ENCODE measurements at places on chromosomes 11 and 22.
A peak's percentile ranks its signal among the peaks of the same experiment; 100 is the strongest.

GRCh38 chr11:92589512-92589911 is 364.9 kb downstream of the FAT3 start:
- DNase-seq, result no peak

DNA sequence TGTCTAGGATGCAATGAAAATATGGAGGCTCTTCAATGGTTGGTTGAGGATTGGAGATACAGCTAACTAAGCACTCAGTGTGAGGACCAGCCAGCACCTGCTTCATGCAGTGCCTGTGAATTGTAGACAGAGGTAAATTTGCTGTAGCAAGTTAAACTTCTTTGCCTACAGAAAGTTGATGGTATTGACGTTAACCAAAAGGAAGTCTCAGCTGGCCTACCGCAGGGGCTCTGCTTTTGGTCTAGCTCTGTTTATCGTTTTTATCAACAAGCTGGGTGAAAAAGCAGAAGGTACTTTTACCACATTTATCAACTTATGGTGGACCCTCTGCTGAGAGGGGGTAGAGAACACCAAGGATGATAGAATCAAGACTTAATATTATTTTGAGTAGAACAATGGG is 51.6 kb downstream of the GRAMD1B start:
- no peak for DNase-seq

GRCh38 chr11:10886652-10887250 is 28.9 kb upstream of the ZBED5 start:
- no peak for DNase-seq

- no peak for DNase-seq
Measured at GRCh38 chr11:91170711-91171110, 947.9 kb upstream of the CHORDC1 start.

DNA sequence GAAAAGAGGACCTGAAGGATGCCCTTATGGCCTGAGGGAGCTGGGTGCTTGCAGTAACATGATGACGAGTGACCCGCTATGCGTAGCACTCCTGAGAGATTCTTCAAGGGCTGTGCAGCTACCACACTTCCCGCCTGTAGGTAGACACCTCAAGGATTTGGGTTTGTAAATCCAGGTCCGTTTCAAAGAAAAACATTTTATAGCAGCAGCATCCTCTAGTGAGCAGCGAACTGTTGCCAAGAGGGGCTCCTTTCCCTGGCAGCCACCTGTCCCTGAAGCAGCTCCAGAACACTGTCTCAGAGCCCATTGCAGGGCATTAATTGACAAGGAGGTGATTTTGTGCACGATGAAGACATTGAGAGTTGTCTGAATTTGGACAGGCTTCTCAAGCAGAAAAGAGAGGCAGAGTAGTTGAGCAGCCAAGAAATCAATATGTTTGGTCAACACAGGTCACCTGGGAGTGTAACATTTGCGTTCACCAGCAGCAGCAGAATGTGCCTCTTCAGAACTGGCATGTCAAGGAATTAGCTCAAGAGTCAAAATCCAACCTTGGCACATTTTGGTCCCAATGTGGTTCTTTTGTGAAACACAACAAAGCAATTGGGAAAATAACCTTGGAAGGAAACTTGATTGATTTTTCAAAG is 209.8 kb upstream of the MTNR1B start:
- DNase-seq, result no peak

DNA sequence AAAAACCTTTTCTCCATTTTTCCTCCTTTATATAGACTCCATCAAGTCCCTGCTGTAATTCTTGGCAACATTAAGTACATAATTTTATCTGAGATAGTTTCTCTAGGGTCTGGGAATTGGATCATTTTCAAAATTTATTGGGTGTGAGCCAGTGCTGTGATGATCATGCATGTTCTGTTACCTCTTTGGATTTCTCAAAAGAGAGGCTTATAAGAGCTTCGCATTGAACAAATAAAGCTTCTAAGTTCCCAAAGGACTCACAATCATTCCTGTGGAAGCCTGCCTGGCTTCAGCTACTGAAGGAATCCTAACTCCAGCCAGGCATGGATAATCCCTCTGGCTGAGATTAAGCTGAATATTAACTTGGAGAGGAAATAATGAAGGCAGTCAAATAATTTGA is 208.5 kb downstream of the RAB38 start:
- DNase-seq, result no peak

DNA sequence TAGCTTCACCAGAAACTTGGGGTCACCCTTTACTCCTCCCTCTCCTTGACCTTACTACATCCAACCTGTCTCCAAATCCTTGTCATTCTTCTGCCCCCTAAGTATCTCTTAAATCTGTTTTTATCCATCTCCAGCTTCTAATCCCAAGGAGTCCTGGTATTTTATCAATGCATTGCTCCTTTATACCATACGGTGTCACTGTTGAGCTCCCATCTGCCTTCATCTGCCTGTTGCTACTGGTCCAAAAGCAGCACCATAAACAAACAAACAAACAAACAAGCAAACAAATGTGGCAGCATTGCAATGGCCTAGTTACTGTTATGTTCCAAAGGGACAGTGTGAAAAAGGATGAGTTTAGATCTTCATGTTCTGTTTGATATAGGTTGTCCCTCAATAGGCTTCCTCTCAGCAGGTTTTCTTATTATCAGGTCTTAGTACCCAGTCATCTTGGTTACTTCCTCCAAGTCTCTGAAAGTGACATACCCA is 34.2 kb downstream of the DNHD1 start:
- DNase-seq, result peak; percentile 27

DNA sequence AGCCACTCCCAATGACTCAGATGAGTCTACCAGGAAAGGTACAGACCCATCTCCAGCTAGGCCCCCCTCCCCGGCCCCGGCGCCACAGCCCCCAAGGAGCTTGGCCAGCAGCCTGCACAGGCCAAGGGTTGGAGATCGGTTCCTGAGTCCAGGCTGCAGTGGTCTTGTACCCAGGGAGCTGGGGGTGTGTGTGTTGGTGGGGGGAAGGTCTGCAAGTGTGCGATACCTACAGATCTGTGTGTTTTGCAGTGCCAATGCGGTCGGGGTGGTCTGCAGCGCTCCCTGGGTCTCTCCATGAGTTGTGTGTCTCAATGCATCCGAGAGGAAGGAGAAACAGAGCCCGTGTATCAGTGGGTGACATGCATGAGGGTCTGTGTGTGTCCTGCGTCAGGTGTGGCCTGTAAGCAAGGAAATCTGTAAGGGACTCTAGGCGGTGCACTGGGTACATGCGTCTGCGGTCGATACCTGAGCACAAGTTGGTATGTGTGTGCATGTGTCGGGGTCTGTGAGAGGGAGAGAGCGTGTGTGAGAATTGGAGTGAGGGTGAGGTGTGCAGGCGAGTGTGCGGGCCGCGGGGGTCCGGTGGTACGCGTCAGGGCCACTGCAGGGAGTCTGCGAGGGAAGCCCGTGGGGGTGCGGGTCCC is 645 bp downstream of the CDC42BPG start:
- no peak for DNase-seq

DNA sequence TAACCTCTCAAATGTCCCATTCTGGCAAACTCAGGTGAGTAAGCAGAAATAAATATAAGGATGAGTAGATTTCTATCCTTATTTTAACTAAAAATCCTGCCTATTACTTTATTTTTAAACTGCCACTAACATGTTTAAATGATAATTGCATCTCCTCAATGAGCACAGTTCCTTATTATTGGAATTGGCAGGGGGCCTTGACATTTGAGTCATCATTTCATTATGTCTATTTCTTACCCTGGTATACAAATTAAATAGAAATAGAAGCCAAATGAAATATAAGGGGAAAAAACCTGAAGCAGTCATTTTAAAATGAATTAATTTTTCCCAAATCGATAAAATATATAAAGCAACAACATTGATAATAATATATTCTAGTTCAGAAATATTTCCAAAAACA is 81.2 kb downstream of the GUCY1A2 start:
- DNase-seq, result no peak

- no peak for DNase-seq
Measured at GRCh38 chr22:36467042-36467810, 14.2 kb downstream of the TXN2 start.

DNA sequence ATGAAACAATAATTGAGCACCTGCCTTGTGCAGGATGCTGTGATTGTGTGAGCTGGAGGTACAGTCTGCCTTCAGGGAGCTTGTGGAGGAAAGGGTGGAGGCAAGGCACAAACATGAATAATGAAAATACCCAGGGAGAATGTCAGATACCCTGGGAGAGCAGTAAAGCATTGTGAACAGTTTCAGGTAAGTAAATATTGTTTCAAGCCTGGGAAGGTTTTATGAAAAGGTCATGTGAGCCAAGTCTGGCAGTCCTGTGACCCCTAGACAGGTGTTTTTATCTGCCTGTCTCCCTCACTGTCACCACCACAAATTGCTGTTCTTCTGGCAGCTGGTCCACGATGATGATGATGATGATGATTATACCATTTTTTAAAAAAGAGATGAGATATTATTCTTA is 32.0 kb downstream of the SPECC1L start:
- no peak for DNase-seq

- DNase-seq, result no peak
Measured at GRCh38 chr22:36360011-36360410, 27.8 kb downstream of the MYH9 start.

GRCh38 chr22:42611051-42611450 is 3.6 kb downstream of the POLDIP3 start:
- no peak for DNase-seq

GRCh38 chr11:10541561-10541930 is 559 bp upstream of the RNF141 start:
- no peak for DNase-seq

DNA sequence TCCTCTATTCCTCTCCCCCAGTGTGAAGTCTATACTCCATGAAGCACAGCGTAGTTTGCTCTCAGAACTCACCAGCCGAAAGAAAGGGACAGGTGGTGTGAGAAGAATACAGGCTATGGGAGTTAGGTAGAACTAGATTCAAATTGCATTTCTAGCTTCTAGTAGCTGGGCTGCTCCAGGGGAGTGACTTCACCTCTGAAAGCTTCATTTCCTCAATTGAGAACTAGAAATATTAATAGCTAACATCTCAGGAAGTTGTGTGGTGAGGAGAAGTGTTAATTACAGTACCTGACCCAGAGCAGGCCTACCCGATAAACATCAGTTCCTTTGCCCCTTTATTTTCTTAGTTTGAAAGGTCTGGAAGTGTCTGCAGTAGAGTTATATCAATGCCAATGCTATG is 484.7 kb upstream of the TENM4 start:
- no peak for DNase-seq

GRCh38 chr22:40238425-40239344 is 61.0 kb downstream of the TNRC6B start:
- no peak for DNase-seq

Data from GM12878 (cell line).